ENCODE measurements at places on chromosomes 5 and 9. TPM values are rescaled to one million over a fixed set of nuclear protein-coding genes. Genes with fewer than 3 reads are reported as not detected.

Gene GLRA1
- 1.8 TPM for total RNA-seq

Gene ZNF346
- total RNA-seq, result 45.6 TPM

Gene PRRC1
- 18.7 TPM for total RNA-seq

Gene RNF224
- total RNA-seq, result not detected

Gene RORB
- total RNA-seq, result 53.9 TPM

Gene PAEP
- not detected for total RNA-seq

Gene C9orf50
- total RNA-seq, result 1.7 TPM

Gene MZB1
- 0.35 TPM for total RNA-seq

Gene OR13C3
- total RNA-seq, result 0.97 TPM

Gene KCTD16
- total RNA-seq, result 72.4 TPM

Gene FRRS1L
- total RNA-seq, result 171 TPM

Gene ENHO
- total RNA-seq, result 124 TPM

All from dorsolateral prefrontal cortex (tissue), 122 donors.